ENCODE measurements at places on chromosomes 7 and 10. TPM values are rescaled to one million over a fixed set of nuclear protein-coding genes. Genes with fewer than 3 reads are reported as not detected.

GRCh38 chr10:78660446-78661106 lies 408.2 kb upstream of the ZMIZ1 start:
- no peak for DNase-seq

DNA sequence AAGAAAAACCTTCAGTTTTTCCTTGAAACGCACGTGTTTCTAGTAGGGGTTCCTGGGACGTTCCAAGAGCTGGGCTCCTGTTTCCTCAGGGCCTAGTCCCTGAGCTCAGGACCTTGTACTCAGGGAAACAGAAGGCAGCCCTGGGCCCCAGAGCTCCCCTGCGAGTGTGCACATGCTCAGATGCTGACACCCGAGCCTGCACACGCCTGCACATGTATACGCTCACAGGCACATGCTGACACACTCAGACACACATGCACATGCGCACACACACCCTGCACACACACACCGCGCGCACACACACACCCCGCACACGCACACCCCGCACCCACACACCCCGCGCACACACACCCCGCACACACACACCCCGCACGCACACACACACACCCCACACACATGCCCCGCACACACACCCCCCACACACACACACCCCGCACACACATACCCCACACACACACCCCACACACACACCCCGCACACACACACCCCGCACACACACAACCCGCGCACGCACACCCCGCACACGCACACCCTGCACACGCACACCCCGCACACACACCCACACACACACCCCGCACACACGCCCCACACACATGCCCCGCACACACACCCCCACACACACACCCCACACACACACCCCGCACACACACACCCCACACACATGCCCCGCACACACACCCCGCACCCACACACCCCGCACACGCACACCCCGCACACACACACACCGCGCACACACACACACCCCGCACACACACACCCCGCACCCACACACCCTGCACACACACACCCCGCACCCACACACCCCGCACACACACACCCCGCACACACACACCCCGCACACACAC lies 52.2 kb downstream of the CALML3 start:
- no peak for DNase-seq

DNA sequence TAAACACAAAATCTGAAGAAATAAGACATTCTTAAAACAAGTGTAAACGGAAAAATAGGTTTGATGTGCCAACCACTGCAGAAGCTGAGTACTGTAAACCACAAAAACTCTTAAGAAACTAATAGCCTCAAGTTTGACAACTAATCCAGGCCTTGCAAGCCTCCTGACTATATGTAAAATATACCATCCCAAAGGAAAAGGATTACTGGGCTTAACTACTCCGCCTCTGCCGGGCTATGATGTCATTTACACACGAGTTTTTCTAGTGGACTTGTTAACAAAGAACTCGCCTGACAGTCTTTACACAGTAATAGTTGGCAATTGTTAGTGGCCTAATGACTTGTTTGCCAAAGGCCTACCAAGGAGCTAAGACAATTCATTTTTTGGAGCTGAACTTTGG lies 2.1 kb downstream of the KIF5B start:
- DNase-seq: peak; percentile 37

DNA sequence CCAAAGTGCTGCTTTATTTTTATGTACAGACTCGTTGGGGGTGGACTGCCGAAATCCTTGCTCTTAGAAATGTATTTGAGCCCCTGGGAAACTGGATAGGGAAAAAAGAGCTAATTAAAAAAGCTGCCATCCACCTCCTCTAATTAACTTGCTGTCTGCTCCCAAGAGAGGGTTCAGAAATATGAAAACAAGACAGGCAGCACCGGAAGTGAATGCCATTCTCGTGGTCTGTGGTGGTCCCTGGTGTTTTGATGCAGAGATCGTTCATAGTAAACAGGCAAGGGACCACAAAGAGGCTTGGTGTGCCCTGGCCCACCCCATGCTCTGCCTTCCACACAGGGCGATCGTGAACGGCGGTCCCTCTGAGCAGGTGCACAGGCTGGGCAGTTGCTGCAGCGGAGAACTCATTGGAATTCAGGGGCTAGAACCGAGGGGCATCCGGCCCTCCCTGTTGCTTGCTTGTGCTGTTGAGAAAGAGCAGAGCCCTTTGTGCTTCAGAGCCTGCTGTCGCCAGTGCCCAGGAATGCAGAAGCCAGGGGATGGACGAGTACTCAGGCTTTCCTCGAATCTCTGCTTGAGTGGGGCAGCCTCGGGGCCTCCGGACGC lies 79.1 kb upstream of the BTBD16 start:
- DNase-seq: no peak

DNA sequence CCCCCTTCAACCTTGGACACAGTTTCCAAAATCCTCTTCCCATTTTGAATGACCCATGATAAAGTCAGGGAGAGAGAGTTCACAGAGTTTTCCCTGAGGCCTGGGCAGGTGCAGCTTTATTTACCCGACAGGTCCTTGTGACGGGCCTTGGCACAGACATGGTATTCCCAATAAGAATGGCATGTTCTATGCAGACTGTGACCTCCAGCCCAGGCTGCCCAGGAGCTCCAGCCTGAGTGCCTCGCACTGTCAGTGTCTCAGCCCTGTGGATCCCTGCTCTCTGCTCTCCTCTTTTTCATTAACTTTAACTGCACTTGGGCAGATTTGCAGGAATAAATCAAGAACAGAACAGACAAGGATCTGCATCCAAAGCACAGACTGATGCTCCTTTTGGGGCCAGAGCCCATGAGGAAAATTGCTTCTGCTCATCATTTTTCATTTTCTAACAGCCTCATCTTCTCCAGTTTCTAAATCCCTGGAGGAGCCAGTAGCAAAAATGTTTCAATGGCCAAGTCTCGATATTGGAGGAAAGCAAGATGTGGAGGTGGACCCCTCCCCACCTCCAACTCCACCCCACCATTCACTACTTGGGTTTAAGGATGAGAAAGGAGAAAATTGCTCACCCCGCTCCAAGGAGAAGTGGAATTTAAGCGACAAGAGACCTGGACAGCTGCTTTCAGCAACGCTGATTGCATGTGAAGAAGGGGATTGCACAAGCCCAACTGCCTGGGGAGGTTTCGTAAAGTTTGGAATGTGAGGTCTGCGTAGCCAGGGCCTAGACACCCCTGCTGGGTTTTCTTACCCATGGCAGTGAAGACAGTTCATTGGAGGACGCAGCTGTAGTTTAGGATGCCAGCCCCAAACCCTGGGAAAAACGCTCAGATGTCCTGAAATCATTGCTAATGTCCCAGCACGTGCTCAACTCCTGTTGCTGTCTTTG lies 225.9 kb downstream of the WDR11 start:
- DNase-seq: no peak

DNA sequence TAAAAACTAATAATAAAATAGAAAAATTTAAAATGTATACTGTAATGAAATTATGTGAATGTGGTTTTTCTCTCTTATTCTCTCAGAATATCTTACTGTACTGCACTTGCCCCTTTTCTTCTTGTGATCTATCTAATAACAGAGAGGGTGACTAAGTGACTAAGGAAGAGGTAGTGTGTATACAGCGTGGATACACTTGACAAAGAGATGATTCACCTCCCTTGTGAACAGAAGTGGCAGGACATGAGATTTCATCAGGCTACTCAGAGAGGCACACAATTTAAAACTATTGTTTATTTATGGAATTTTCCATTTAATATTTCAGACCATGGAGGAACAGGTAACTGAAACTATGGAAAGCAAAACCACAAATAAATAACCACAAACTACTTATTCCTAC lies 806.6 kb upstream of the GHITM start:
- DNase-seq: no peak

- no peak for DNase-seq
These were observed 256.3 kb downstream of the GRID1 start for GRCh38 chr10:86110156-86110786.

- no peak for DNase-seq
These were observed 121.9 kb downstream of the PTPN20 start for GRCh38 chr10:47033081-47033480.

DNA sequence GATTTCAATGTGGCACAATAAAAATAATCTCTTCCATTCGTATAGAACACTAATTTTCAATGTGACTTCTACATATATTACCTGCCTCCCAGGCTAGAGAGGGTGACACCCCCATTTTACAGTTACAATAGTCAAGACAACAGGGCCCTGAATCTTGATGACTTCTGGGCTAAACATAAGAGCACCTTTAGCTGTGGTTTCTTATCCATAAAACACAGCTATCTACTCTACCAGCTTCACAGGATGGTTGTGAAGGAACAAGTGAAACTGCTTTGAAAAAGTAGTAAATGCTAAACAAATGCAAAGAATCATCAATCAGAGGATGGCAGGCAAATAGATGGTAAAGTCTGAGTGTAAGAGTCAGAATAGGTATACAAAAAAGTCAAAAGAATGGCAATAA lies 3.6 kb upstream of the TLL2 start:
- DNase-seq: no peak

- DNase-seq: no peak
These were observed 28.4 kb downstream of the COA1 start for GRCh38 chr7:43700646-43701499.

DNA sequence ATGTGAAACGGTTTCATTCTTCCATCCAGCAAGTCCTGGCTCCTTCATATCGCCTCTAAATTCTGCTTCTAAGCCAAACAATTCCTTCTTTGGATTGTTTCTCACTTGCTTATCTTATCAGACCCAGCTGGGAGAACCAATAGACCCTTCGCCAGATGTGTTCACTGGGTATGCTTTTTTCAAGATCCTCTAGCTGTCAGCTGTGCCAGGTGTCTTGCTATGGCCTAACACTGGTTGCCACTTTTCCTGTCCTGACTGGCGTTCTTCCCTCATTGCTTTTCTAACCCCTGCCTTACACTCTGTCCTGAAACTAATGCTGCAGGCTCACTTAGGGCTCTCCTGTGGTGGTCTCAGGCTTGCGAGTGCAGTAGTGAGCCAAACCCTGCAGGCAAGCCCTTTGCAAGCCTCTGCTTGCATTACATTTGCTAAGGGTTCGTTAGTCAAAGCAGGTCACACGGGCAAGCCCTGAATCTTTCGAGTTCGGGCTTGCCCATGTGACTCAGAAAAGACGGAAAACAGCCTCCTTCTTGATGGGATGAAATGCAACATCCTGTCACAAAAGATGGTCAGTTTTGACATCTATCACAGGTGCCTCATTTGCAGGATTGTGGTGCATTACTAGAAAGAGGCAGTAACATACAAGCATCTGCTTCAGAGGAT lies 92.8 kb downstream of the VWC2 start:
- no peak for DNase-seq

- DNase-seq: no peak
These were observed 2.9 kb downstream of the MRLN start for GRCh38 chr10:59750155-59750945.

DNA sequence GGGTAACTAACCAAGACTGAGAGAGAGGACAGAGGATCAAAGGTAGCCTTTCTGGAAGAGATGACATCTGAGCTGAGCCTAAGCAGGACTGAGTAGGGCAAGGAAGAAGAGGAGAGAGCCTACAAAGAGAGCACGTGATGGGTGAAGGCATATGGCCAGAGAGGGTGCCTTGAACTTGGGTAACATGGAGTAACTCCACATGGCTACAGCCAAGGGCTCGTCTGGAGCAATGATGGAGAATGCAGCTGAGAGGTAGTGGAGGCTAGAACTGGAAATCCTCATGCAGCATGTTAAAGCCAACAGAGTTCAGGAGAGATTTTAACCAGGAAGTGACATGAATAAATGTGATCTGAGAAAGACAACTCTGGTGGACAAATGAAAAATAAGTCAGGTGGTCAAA lies 77.8 kb downstream of the LRRC17 start:
- DNase-seq: no peak

DNA sequence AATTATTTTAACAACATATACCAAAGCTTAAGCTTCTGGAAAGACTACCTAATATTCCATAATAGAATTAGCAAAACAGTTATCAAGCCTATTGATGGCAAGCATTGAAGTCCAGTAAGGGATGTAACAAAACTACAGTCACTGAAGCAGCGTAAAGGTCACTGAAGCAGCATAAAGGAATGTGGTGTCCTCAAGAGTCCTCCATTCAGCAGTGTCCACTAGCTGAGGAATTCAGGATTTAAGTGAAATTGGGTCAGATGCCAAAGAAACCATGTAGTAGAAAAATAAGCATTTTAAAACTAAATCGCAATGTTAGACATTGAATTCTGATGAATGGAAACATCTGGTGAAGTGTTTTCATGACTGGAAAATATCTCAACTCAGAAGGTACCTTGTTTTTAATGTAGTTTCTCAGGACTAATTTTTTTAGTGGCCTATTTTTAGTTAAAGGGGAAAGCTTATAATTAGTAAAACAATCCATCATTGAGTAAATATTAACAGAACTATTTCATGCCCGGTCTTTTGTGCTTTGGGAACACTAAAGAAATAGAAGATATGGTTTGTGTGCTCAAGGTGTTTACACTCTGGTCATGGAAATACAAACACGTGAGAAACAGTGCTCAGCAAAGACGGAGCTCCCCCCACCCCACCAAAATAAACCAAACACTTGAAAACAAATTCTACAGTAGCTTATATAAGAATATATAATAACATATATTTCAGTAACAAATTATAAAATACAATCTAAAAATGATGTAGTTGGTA lies 121.4 kb downstream of the CDK14 start:
- no peak for DNase-seq

DNA sequence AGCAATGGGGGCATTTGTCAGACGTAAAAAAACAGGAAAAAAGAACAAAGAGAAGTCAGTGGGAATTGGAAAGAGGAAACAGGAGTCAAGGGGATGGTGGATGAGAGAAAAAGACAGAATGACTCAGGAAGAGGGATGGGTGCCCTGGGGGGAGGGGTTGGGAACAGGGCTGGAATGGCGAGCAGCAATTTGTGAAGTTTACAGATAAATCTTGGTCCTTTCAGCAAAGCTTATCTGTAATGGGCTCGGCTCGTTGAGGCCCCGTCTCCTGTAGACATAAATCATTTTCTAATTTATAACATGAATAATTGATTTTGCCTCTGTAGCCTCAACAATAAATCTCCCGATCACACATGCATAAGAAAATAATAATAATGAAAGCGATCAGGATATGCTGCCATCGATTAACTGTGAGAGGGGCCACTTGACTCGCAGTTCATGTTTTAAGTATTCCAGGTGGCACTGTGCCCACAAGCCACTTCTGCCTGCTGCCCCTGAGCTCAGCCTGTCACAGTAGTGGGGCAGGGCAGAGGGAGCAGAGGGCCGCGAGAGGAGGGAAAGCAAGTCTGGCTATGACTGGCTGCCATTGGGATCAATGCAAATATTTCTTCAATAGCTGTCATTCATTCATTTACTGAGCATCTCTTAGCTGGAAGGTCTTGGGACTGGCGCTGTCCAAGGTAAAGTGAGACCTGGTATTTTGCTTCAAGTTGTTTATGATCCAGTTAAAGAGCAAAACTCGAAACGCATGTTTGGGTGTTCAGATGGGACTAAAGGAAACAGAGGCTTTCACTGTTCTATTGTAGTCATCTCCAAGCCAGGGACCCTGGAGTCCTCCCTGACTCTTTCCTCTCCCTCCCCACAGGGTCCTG lies 47.4 kb upstream of the R3HCC1L start:
- DNase-seq: no peak

NME8 gene
- polyA plus RNA-seq: 0.11 TPM

AP5Z1 gene
- 31.6 TPM for polyA plus RNA-seq

SPACDR gene
- polyA plus RNA-seq: 1.3 TPM

SOSTDC1 gene
- polyA plus RNA-seq: 52.4 TPM

C7orf57 gene
- 1.1 TPM for polyA plus RNA-seq

All from renal pelvis (tissue), 12 donors.